ENCODE measurements at places on chromosomes 4 and X.

DNA sequence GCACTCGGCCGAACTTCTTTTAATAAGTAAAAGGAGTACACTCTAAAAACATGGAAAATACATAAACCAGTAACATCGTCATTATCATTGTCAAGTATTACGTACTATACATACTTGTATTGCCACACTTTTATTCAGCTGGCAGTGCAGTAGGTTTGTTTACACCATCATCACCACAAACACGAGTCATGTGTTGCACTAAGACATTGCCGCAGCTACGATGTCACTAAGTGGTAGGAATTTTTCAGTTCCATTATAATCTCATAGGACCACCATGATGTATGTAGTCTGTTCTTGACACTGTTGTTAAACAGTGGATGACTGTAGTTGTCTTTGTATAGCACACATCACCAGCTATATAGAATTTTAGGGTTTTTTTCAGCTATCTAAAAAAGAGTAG, 48.0 kb upstream of the TMEM131L start:
- no peaks in the 10 kb centered on the region for H3K27me3 ChIP-seq
- no peaks in the 10 kb centered on the region for H3K36me3 ChIP-seq
- DNase-seq: no peak
- peaks cover 38% of the 10 kb centered on the region for H3K4me1 ChIP-seq
- no peak overlapping the region for H3K27ac ChIP-seq

DNA sequence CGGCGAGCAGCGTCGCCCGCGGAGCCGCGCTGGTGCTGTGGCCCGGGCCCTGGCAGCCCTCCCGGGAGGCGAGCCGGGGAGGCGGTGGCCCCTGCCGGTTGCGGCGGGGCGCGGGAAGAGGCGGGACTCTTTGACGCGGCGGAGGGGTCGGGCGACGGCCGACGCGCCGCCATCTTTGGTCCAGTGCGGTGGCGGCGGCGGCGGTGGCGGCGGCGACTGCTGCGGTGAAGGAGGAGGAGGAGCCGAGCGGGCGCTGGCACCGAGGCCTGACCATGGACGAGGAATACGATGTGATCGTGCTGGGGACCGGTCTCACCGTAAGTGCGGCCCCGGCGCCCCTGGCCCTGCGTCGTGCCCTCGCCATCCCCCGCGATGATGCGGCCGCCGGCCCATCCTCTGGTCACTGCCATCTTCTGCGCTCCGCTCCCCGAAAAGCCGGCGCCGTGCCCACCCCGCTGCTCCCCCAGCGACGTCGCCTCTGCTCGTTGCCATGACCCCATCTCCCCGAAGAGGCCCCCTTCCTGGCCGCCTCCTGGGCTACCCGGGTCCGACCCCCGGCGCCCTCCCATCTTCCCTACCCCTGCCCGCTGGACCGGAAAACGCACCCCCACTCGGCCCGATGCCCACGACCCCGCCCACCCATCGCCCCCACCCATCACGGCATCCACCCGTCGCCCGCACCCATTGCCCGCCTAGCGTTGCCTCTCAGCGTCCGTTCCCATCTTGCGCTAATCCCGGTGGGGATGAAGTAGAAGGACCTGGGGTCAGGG, at the start of gene GDI1:
Gene GDI1, plus strand, starts transcription at position 172 of the 770 bp plus-strand sequence. Its CDS starts 101 bp downstream, at position 273.
- peaks cover 13% of the 10 kb centered on the region for H3K4me1 ChIP-seq
- peak within 1 kb of the TSS; percentile 82 for H3K27ac ChIP-seq
- DNase-seq: peak; percentile 54
- H3K36me3 ChIP-seq: peaks cover 22% of the 10 kb centered on the region
- no peaks in the 10 kb centered on the region for H3K27me3 ChIP-seq

DNA sequence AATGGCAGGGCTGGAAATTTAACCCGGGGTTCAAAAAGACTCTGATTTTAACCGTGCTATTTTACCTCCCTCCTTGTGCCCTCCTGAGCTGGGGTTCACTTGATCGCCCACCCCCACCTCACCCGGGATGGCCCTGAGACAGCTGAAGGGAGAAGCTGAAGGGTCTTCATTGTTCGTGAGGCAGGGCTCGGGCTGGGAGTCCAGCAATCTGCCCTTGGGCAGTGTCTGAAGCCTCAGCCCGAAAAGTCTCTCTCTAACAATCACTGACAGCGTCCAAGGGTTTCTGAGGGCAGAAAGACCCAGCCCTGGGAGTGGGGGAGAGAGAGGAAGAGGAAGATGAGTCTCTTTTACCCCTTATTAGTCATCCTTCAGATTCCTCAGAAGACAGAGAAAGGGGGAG, 39.4 kb upstream of the PHOX2B start:
- H3K4me1 ChIP-seq: no peaks in the 10 kb centered on the region
- no peak for DNase-seq
- H3K27ac ChIP-seq: no peak overlapping the region

DNA sequence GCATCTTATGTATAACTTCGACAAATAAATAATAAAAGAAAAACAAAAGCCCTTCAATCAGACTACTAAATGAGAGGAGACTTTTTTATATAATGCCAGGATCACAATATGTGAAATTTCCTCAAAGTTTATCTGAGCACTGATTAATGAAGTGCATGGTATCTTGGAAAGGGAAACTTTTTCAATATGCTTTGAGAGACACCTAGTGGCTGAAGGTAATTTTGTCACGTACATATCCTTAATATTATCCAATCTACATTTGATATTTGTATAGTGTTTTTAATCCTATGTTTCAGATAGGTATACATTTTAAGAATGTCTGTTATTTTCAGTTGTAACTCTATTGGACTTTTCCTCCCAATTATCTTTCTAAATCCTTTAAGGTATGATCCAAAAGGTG, 146.8 kb downstream of the KLHL4 start:
- no peak for DNase-seq
- H3K4me3 ChIP-seq: no peak overlapping the region
- H3K36me3 ChIP-seq: no peaks in the 10 kb centered on the region
- no peak overlapping the region for H3K27ac ChIP-seq
- no peaks in the 10 kb centered on the region for H3K27me3 ChIP-seq

GRCh38 chrX:78123190-78123589, 16.3 kb downstream of the TAF9B start:
- H3K36me3 ChIP-seq: peaks cover 67% of the 10 kb centered on the region
- peak overlapping the region; percentile 24 for H3K4me3 ChIP-seq
- H3K4me1 ChIP-seq: peaks cover 17% of the 10 kb centered on the region
- peak overlapping the region; percentile 47 for H3K27ac ChIP-seq
- peak; percentile 48 for DNase-seq

DNA sequence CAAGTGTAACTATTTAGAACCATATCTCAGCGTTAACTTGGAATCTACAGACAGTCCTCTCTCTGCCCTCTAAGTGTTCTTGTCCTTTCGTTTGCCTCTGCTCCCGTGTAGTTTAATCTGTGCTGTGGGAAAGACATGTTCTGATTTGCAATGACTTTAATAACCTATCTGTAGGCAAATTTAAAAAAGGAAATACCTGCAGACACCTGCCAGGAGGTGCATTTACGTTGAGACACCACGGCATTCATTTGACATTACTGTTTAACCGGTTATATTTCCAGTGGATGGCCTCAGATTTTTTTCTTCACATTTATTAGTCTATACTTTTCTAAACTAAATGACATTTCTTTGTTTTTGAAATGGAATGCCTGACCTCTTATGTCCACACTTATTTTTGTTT, 997.9 kb upstream of the PCDH7 start:
- no peaks in the 10 kb centered on the region for H3K36me3 ChIP-seq
- H3K4me3 ChIP-seq: no peak overlapping the region
- no peak overlapping the region for H3K27ac ChIP-seq
- no peaks in the 10 kb centered on the region for H3K27me3 ChIP-seq
- H3K4me1 ChIP-seq: no peaks in the 10 kb centered on the region

GRCh38 chr4:185134307-185134869, 8.7 kb upstream of the SLC25A4 start:
- no peak overlapping the region for H3K27ac ChIP-seq
- no peaks in the 10 kb centered on the region for H3K36me3 ChIP-seq
- no peaks in the 10 kb centered on the region for H3K4me1 ChIP-seq
- no peak for DNase-seq
- no peak overlapping the region for H3K4me3 ChIP-seq

DNA sequence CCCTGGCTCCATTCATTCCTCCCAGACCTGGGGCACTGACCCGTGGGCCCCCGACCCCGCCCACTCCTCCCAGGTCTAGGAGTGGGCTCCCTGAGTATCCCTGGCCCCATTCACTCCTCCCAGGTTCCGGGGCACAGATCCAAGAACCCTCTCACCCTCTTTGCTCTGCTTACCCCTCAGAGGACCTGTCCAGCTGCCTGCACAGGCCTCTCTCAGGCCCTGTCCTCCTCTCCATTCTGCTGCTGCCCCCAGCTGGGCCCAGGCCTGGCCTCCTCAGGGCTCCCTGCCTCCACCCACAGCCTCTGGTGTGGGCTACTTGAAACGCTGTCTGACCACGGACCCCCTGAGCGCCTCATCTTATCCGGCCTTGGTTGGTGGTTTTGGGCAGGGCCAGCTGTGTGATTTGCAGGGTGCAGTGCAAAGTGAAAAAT, 217.7 kb upstream of the PSAPL1 start:
- H3K27ac ChIP-seq: peak overlapping the region; percentile 52
- DNase-seq: no peak
- peaks cover 33% of the 10 kb centered on the region for H3K4me1 ChIP-seq
- no peaks in the 10 kb centered on the region for H3K36me3 ChIP-seq

DNA sequence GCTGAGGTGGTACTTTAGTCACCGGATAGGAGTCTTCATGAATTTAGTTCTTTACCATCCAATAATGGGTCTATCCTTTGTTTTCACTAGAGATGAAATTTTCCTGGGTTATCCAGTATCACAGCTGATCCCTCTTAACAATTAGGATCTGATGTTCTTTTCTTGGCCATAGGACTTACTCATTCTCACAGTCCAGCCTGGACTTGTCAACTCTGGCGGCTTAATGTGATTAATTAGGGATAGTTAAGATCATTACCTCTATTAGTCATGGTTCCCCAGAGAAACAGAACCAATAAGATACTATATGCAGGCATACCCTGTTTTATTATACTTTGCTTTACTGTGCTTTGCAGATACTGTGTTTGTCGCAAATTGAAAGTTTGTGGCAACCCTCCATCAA, 272.7 kb upstream of the FAT4 start:
- no peak overlapping the region for H3K27ac ChIP-seq
- no peaks in the 10 kb centered on the region for H3K36me3 ChIP-seq
- H3K27me3 ChIP-seq: no peaks in the 10 kb centered on the region
- DNase-seq: no peak

GRCh38 chr4:4524364-4524763, 17.5 kb downstream of the STX18 start:
- peaks cover 10% of the 10 kb centered on the region for H3K4me1 ChIP-seq
- H3K27me3 ChIP-seq: no peaks in the 10 kb centered on the region
- H3K36me3 ChIP-seq: peaks cover 3% of the 10 kb centered on the region
- H3K27ac ChIP-seq: peak overlapping the region; percentile 37
- H3K4me3 ChIP-seq: no peak overlapping the region
- peak; percentile 9 for DNase-seq

- H3K36me3 ChIP-seq: no peaks in the 10 kb centered on the region
- no peak overlapping the region for H3K4me3 ChIP-seq
- no peaks in the 10 kb centered on the region for H3K4me1 ChIP-seq
These were observed 443.1 kb downstream of the HNRNPD start for GRCh38 chr4:81930506-81931238.

- DNase-seq: no peak
- H3K4me3 ChIP-seq: no peak overlapping the region
- no peaks in the 10 kb centered on the region for H3K36me3 ChIP-seq
- H3K4me1 ChIP-seq: no peaks in the 10 kb centered on the region
These were observed 226.1 kb downstream of the ANKRD50 start for GRCh38 chr4:124486423-124486822.

All from T-helper 2 cell treated with Interferon-gamma antibody and Interleukin-4, amounts not matched to agents 5 μg/mL and 100 μg/mL, for 36 hours (primary cell).